Activated CD4-positive, CD25-positive, alpha-beta regulatory T cell treated with anti-CD3 and anti-CD28 coated beads, Interleukin-2, amount 50 U/mL, for 16 hours (primary cell): ENCODE measurements at places on chromosomes 2 and 18.

DNA sequence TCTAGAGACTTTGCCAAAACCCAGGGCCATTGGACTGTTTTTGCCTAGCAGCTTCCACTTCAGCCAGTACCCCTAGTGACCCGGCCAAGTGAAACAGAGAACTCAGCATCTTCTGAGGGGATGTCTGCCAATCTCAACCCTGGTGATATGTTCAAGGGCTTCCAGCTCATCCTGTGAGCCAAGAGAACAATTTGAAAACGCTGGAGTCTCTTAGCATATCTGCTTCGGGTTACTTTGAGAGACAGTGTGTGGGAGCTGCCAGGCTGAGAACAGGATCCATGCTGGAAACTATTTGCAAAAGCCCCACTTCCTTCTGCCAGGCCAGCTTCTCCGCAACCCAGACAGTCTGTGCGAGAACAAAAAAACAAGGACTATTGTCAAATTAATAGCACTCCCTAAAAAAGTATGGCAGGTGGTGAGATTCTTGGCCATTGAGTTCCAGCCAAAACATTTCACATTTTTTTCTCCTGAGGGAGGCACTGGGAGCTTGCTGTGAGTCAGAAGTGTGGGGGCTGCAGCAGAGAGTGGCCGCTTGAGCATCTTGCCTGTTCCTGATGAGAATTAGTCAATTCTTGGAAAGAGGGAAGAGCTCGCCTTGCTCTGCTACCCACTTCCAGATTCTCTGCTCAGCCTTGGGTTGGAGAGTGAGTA, 395.6 kb upstream of the TRIB2 start:
- no peak for DNase-seq

- no peak for DNase-seq
These were observed 111.7 kb upstream of the AGAP1 start for GRCh38 chr2:235382179-235382578.

DNA sequence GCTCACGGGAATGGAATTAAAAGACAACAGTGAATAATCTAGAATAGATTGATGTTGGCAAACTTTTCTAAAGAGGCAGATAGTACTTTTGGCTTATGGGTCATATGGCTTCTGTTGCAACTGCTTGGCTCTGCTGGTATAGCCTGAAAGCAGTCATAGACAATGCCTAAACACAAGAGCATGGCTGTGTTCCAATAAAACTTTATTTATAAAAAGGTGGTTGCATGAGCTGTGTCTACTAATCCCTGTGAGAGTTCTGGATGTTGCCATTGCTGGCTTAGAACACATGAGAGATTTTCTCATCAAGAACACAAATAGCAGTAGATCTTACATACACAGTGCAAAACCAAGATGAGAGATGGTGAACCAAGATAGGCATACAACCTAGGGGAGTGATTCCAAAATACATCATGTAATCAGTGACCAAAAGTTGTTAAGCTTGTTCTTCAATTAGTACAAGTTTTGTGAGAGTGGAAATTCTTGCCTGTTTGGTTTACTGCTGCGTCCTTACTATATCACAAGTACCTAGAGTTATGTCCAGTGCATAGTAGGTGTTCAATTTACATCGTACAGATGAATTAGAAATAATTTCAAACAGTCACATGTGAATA, 380.0 kb downstream of the METTL4 start:
- no peak for DNase-seq

- DNase-seq = no peak
These were observed 40.9 kb downstream of the LRATD1 start for GRCh38 chr2:14673351-14673875.

DNA sequence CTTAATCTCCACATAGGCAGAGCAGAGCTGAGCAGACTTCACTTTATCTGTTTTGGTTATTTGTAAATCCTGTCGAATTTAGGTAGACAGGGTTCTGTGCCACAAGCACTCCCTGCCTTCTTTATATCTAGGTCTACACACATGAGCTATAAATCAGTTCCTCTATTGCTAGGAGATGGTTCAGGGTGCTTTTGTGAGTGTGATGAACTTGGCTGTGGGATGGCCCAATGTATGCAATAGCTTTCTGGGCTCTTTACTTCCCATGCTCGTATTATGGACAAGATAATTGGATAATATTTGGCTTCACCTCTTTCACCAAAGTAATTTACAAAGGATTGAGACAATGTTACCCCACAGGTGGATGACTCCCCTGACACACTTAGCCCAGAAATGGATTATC, 72.2 kb downstream of the PLB1 start:
- no peak for DNase-seq

GRCh38 chr2:84817239-84817655, 63.6 kb downstream of the TRABD2A start:
- DNase-seq = no peak

- no peak for DNase-seq
These were observed 245.0 kb downstream of the ACKR3 start for GRCh38 chr2:236814593-236814992.

DNA sequence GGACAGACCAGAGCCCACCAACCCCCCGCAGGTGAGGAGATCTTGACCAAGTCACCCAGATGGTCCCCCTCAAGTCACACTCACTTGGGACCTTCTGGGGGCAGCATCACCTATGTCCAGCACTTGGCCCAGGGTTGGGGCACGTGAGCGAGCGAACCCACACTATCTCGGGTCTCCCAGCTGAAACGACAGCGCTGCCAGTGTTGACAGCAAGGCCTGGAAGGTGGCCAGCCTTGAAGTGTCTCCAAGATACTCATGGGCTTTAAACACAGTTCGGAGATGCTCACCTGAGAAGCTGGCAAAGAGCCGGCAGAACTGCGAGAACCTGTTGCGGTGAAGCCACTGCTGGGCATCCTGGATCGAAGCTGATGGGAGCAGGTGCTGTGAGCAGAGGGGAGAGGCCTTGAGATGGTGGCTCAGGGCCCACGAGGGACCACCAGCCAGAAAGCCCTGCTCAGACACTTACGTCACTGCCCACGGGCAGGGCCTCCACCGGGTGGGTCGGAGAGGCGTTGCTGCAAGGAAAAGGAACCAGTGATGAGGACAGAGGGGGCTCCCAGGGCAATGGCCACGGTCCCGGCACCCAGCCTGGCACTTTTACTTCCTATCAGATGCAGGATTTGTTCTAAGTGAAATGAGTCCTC, 47.5 kb downstream of the TFCP2L1 start:
- no peak for DNase-seq

DNA sequence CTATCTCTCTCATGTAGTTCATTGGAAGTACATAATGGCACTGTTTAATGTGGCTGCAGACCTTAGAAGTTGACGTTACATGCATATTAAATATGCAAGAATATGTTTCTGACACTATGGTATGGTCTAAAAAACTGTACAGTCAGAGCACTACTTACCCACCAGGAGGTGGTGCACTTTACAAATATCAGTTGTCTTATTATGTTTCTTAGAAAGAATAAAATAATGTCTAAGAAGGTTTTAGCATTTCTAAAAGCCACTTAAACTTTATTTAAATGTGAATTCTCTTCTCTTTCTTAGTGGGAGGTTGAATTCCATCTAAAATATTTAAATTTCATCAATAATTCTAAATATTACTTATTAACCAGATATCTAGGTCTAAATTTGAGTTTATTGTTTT, 4.3 kb downstream of the TMEFF2 start:
- no peak for DNase-seq

GRCh38 chr18:8797206-8797605, 91.8 kb downstream of the MTCL1 start:
- DNase-seq = no peak

- no peak for DNase-seq
These were observed 81.3 kb downstream of the VSNL1 start for GRCh38 chr2:17621781-17622180.

- DNase-seq = no peak
These were observed 2.6 kb downstream of the INHA start for GRCh38 chr2:219574484-219575311.

DNA sequence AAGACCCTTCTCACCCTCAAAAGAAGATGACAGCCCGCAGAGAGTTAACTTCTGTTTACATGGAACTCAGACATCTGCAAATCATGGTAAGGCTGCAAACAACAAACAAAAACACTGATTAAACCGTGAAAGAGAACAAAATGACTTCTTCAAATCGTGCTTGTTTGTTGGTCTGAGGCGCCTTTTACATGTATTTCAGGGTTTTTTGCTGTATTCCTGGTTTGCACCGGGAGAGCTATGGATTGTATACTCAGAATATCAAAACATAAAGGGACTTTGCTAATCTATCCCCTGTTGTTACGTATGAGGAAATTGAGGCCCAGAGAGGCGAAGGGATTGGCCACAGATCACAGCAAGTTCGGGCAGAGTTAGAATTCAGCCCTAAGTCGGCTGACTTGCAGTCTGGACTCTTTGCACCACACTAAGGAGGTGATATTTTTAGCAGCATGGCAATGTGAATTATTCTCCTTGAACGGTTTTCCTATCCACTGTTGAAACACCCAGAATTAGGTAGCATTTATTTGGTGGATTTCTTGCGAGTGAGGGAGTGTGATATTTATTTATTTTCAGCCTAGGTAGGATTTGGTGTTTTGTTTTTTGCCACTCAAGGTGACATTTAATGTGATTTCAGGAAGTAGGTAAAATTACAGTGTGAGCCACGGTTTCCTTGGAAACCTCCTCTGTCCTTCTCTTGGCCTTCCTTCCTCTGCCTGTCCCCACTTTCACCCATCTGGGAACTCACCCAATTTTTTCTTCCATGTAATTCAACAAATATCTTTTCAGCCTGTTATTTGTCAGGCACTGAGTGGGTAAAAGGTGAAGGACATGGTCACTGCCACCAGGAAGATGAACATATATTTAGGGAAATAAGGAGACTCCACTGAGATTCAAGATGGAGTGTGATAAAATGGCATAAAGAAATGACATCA, 980 bp upstream of the PDE6D start:
- no peak for DNase-seq

DNA sequence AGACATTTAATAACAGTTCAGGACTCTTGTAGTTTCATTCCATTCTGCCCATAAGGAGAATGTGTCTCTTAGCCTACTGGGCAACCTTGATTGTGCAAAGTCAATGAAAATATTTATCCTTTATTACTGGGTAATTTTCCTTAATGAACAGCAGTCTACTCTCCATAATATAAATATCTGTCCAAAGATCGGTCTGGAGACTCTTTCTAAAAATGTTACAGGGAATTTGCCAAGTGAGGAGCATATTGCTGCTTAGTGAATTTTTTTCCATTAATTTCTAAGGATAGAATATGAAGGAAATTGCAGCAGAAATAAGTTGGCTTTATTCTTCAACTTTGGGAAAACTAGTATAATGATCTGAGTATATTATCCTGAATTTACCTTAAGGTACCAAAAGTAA, 817.1 kb upstream of the FSHR start:
- DNase-seq = no peak

DNA sequence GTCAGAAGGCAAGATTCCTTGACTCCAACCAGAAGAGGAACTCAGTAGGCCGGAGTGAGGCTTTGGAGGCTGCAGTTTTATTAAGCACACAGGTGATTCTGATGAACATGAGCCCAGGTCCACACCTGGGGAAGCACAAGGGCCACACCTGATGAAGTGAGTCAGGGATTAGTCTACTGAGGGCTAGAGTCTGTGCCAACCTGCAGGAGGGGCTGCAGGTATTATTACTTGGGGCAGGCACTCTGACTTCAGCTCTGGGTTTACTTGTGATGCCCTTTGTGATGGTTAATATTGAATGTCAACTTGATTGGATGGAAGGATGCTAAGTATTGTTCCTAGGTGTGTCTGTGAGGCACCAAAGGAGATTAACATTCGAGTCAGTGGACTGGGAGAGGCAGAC, 75.2 kb upstream of the ZCCHC2 start:
- DNase-seq = no peak

DNA sequence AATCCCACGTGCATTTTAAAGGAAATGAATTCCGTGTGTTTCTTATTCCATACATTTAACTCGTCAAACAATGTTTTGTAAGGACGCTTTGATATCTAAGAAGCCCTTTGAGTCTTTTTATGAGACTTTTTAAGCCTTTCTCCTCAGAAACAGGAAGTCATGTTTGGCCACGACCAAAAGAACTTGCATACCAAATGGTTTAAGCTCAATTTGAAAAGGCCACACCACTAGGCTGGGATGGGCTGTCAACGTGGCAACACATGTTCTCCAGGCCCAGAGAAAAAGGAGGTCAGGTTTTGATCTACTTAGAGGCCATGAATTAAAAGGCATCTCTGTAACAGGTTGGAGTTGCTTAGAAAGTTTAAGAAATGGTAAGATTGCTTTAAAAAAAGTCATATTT, 441.8 kb downstream of the CMPK2 start:
- no peak for DNase-seq

- DNase-seq = no peak
These were observed 78.8 kb downstream of the TMEM17 start for GRCh38 chr2:62427146-62427545.

DNA sequence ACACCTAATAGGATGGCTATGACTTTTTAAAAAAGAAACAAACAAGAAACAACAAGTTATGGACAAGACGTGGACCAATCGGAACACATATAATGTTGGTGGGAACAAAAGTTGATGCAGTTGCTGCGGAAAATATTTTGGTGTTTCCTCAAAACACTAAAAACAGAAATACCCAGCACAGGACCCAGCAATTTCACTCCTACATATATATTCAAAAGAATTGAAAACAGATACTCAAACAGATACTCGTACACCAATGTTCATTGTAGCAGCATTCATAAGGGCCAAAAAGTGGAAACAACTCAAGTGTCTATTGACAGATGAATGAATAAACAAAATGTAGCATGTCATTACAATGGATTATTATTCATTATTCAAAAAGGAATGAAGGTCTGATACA, 12.1 kb downstream of the CCDC141 start:
- no peak for DNase-seq

DNA sequence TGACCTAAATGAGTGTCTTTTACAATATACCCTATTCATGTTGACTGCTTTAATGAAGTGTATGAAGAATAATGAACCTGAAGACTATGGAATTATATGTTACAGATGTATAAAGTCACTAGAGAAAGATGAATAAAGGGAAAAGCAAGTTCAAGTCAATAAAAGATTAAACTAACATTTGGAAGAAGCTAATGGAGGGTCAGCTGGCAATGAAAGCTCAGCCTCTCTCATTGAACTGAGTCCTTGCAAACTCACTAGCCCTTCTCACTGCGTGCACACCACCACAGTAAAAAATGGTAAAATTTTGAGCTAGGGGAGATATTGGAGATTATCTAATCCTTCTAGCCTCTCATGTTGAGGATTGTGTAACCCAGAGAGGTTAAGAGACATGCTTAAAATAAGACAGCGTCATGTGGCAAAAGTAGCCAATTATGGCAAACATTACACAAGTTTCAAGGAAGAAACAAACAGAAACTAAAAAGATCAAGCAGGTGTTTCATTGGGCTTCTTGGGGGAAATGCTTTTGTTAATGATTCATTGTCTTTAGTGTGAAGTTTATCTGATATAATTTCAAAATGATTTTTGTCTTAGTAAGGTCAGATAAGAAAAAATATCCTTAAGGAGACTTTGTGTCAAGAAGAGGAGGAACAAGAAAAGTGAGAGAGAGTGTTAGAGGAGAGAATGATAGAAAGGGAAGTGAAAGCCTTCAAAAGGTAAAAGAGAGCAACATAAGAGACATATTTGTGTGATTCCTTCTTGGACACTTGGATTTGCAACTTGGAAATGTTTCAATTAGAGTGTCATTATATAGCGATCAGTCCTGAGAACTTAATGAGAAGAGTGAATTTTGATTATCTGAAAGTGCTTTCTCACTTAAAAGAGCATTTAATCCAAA, 893.7 kb upstream of the FAM98A start:
- no peak for DNase-seq

- DNase-seq = no peak
These were observed 58.3 kb upstream of the NCOA1 start for GRCh38 chr2:24432735-24433134.
